SW 1271 (cell line): ENCODE measurements at places on chromosomes 12 and 14.

GRCh38 chr12:72098622-72099021, 160.0 kb downstream of the TPH2 start:
- DNase-seq, result no peak

DNA sequence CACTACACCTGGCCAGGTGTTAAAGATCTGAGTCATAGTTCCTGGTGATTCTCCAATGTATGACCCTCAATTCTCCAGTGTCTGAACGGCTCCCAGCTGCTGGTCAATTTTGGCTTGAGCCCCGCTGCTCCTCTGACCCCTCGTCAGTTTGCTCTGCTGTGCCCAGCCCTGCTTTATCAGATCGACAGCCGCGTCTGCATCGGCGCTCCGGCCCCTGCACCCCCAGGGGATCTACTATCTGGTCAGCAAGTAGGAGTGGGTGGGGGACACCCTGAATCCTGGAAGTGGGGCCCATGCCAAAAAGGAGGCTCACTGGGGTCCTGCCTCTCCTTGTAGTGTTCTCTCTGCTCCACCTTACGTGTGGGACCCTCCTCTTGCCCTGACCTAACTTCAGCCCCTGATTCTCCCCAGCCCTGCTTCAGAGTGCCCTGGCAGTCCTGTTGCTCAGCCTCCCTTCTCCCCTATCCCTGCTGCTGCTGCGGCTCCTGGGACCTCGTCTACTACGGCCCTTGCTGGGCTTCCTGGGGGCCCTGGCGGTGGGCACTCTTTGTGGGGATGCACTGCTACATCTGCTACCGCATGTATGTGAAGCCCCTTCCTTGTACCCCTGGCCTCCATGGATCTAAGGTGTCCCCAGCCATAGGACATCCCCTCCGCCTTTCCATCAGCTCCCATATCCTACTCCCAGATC, 5.0 kb downstream of the SLC39A5 start:
- no peak for DNase-seq

GRCh38 chr12:39990122-39991101, 115.5 kb downstream of the SLC2A13 start:
- DNase-seq, result no peak

DNA sequence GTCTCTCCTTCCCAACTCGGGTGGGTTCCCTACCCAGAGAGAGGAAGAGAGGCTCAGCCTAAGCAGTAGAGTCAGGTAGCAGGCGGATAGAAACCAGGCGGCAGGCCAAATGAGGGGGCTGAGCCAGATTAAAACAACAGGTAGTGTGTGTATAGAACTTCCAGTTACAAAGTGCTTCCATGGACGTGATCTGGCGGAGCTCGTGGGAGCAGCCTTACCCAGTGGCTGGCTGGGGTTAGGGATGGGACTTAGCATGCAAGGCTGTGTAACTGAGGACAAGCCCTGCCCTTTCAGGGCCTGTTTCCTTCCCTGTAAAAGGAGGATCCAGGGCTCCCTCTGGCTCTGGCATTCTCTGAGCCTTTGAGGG, 8.3 kb downstream of the KRT80 start:
- DNase-seq, result no peak

DNA sequence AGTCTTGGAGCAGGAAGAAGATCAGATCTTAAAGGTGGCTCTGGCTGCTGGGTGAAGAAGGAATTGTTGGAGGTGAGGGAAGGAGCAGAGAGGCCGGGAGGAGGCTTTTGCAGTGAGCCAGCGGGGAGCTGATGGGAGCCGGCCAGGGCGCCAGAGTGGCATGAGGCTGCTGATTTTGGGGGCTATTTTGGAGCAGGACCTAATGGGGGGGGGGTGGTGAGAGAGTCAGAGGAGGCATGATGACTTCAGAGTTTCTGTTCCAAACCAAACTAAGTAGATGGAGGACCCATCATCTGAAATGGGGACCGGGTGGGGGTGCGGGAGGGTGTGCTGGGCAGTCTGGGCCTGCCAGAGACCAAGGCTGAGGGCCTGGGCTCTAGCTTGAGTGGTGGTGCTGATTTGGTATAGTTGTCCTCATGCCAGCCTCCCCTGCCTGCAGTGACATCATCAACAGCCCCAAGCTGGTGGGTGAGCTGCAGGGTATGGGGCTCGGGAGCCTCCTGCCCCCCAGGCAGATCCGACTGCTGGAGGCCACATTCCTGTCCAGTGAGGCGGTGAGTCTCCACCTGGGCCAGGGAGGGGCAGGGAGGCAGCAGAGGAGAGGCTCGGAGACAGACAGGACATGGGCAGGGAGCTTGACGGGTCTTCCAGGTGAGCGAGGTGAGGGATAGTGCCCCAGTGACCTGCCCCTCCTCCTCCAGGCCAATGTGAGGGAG, 6.2 kb downstream of the TNFAIP2 start:
- no peak for DNase-seq

- no peak for DNase-seq
Observed at GRCh38 chr14:69610020-69610873, 1.1 kb upstream of the SUSD6 start.

DNA sequence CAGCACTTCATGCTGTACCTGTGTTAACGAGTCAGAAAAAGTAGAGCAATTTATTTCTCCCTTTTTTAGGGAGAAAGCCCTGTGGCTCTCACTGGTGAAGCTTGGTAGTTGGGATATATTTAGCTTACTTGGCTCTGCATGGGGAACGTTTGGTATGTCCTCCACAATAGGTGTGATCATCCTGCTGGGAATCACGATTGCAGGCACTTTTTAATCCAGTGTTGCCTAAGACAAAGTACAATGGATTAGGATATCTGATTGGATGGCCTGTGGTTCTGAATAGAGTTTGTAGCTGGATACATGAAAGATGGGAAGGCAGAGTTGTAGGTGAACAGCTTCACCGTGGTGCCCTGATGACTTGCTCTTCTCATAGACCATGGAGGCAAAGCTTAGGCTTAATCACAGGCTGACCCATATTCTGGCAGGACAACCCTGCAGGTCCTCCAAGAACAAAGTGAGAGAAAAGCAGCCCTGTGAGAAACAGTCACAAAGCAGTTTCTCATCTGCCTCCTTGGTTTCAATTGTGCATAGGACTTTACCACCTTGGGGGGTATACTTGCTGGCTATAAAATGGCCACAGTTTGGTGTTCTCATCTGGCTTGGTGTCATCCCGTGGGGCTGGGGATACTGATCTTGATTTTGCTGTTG, 7.5 kb downstream of the RESF1 start:
- DNase-seq, result no peak

- peak; percentile 3 for DNase-seq
Observed at GRCh38 chr12:11209113-11209512, 22.4 kb upstream of the TAS2R42 start.

GRCh38 chr12:45244561-45245343, 28.9 kb downstream of the ANO6 start:
- no peak for DNase-seq

DNA sequence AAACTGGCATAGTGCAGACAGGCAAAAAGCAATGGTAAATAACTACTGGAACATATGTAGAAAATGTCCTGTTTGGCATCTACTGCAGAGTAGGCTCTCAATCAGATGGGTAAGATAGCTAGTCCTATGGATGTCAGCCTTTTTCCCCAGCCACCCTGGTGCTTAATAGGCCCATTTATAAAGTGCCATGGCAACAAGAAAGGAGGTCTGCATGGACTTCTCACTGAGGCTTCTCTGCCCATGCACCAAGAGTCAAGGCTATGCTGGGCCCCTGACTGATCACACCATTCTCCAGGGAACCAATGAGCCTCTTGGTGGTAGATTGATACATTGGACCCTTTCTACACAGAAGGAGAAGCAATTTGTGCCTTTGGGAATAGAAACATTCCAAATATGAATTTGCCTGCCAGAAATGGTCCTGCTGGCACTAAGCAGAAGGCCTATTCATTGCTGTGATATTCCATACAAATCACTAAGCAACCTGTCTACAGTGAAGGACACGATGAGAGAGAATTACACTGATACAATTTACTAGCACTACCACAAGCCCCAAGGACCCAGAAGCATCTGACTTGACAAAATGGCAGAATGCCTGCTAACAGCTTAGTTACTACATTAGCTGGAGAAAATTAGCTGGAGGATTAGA, 43.8 kb downstream of the RESF1 start:
- DNase-seq, result no peak

- DNase-seq, result no peak
Observed at GRCh38 chr14:81784084-81784483, 250.4 kb upstream of the SEL1L start.

DNA sequence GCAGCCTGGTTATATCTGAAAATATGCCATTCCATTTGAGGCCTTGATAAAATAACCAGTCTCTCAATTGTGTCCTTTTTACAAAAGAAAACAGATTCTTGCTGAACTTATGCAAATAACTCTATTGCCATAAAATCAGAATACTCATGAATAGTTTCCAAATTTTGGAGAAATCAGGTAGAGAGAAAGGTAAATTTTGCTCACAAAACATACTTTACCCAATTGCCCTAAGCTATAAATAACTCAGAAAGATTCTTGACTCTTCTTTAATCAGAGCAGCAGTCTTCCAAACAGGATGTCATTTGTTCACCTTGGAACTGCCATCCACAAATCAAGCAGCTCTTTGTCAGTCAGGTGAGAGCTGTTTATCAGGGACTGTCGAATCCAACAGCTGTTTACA, 12.6 kb downstream of the ZNF26 start:
- DNase-seq, result no peak

- DNase-seq, result peak; percentile 67
Observed at GRCh38 chr12:89529738-89530137, 3.9 kb upstream of the POC1B start.

- DNase-seq, result no peak
Observed at GRCh38 chr12:48986720-48987291, 8.7 kb downstream of the WNT1 start.

- no peak for DNase-seq
Observed at GRCh38 chr14:103856105-103856504, 8.7 kb upstream of the PPP1R13B start.

- peak; percentile 66 for DNase-seq
Observed at GRCh38 chr14:104138098-104138717, at the start of gene KIF26A. Gene KIF26A (plus strand): TSS chr14:104138587. CDS start chr14:104138723, 136 bp downstream.

GRCh38 chr12:131912518-131913274, 16.4 kb upstream of the PUS1 start:
- DNase-seq, result no peak

DNA sequence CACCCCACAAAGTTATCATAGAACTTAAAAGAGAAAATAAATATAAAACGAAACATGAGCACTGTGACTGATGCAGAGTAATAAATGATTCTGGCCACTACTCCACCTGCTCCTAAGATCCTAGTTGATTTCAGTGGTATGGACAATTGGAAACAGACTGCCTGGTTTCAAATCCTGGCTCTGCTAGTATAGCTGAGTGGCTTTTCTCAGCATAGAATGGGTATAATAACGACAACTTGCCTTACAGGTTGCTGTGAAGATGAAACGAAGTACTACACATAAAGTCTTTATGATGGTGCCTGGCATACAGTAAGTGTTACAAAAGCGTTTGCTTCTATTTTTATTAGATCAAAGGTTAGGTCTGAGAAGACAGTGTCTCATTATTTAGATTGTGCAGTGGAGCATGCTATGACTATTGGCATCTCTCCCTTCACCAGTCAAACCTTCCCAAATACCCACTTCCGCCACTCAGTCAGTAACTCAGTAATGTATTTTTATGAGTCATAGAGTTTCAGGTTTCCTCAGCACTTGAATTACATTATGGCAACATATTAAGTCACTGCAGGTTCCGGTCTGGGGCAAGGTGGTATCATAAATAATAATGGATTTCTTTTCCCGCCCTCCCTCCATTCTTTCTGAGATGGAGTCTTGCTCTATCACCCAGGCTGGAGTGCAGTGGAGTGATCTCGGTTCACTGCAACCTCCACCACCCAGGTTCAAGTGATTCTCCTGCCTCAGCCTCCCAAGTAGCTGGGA, 29.7 kb upstream of the NR2C1 start:
- DNase-seq, result peak; percentile 97
